ENCODE measurements at places on chromosomes 6 and 20.

DNA sequence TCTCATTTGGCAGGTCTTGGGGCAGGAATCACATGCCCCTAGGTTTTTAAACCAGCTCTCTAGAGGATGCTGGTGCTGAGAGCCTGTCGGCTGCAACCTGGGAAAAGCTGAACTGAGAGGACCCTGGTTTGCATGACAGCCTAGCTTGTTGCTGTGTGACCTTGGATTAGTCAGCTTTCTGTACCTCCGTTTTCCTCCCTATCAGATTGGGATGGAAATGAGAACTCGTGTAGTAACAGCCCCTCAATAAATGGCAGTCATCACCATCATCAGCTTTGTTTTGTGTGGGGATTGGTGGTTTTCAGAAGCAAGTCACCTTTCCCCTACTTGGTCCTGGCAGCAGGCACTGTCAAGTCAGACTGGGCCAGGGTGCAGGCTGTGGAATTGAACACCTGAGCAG is 75.2 kb upstream of the MYL9 start:
- DNase-seq, result no peak

DNA sequence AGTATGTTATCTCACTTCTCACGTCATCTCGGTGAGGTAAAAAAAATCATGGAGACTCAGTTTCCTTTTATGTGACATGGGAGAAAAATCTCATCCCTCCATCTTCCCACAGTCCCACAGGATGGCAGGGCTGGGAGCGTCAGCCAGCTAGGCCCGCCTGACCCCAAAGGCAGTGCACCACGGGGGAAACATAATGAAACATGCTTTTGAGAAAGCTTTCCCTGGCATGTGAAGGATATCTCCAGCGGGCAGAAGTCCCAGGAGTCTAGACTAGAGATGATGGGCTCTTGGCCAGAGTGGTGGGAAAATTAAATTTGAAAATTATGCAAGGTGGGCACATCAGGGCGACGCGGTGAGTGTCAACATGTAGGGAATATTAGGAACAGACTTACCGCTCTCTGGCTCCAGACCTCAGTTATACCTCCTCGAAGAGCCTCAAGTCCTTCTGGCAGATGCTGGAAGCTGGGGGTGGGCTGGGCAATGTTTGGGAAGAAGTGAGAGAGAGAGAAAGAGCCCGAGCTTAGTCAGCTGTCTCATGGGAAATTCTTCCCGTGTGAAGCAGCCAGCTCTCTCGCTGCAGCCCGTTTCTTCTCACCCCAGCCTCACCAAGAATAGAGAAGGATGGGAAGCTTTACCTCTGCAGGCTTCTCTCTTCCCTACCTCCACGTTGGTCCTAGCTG is 52.3 kb downstream of the MOCS1 start:
- no peak for DNase-seq

- no peak for DNase-seq
Measured at GRCh38 chr20:20549267-20549612, 163.2 kb downstream of the RALGAPA2 start.

- no peak for DNase-seq
Measured at GRCh38 chr6:109740787-109741186, 49.7 kb downstream of the FIG4 start.

GRCh38 chr20:19815553-19815991 is 57.5 kb downstream of the RIN2 start:
- peak; percentile 99 for DNase-seq
